ENCODE measurements at places on chromosomes 3 and 15.
A peak's percentile ranks its signal among the peaks of the same experiment; 100 is the strongest.

DNA sequence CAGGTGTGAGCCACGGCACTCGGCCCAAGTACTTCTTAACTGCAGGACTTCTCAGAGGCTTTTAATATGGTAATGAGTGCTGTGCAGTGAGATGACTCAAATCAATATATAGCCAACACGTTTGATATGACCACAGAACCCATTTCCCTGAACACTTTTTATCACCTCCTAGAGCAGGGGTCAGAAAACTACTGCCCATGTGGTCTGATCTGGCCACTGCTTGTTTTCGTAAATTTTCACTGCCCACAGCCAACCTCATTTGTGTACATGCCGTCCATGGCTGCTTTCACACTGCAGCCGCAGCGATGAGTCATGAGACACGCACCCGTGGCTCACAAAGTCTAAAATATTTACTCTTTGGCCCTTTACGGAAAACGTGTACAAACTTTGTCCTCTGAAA is 179.2 kb downstream of the RORA start:
- peak; percentile 17 for DNase-seq
- H3K4me1 ChIP-seq = no peaks in the 10 kb centered on the region
- H3K36me3 ChIP-seq = no peaks in the 10 kb centered on the region

- no peaks in the 10 kb centered on the region for H3K36me3 ChIP-seq
- DNase-seq = no peak
- peak overlapping the region; percentile 95 for H3K27ac ChIP-seq
- H3K27me3 ChIP-seq = no peaks in the 10 kb centered on the region
- H3K4me3 ChIP-seq = no peak overlapping the region
These were observed 29.4 kb upstream of the ZBTB38 start for GRCh38 chr3:141338881-141339280.

- no peaks in the 10 kb centered on the region for H3K36me3 ChIP-seq
- DNase-seq = peak; percentile 57
- H3K4me1 ChIP-seq = peaks cover 19% of the 10 kb centered on the region
- peak overlapping the region; percentile 63 for H3K27ac ChIP-seq
These were observed 53.7 kb downstream of the BDH1 start for GRCh38 chr3:197501879-197502620.

- no peaks in the 10 kb centered on the region for H3K36me3 ChIP-seq
- DNase-seq = no peak
- H3K27ac ChIP-seq = no peak overlapping the region
These were observed 103.9 kb upstream of the ROBO1 start for GRCh38 chr3:79871656-79872055.

- H3K27ac ChIP-seq = no peak overlapping the region
- H3K36me3 ChIP-seq = no peaks in the 10 kb centered on the region
- H3K4me1 ChIP-seq = no peaks in the 10 kb centered on the region
- H3K27me3 ChIP-seq = no peaks in the 10 kb centered on the region
- DNase-seq = no peak
These were observed 88.7 kb upstream of the TNIK start for GRCh38 chr3:171548917-171549316.

DNA sequence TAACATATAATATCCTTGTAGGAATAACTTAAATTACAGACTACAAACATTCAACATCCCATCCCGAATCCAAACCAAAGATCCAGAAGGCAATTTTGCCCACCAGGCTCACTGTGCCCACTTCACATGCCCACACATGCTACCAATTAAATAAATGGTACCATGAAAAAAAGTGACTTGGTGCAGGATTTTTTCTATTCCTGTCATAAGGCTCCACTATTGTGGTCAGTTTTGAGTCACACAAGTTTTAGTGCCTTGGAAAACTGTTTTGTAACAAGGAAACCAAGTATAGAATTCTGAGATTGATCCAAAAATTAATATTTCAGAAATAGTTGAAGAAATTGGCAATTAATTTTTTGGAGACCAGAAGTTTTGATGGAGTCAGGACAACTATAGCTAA is 470.1 kb upstream of the THBS1 start:
- no peaks in the 10 kb centered on the region for H3K36me3 ChIP-seq
- no peak overlapping the region for H3K4me3 ChIP-seq
- no peaks in the 10 kb centered on the region for H3K4me1 ChIP-seq
- H3K27ac ChIP-seq = no peak overlapping the region

GRCh38 chr3:24242012-24242698 is 252.5 kb downstream of the THRB start:
- H3K4me1 ChIP-seq = no peaks in the 10 kb centered on the region
- no peaks in the 10 kb centered on the region for H3K27me3 ChIP-seq
- no peak overlapping the region for H3K27ac ChIP-seq
- H3K4me3 ChIP-seq = no peak overlapping the region

GRCh38 chr3:188951734-188952133 is 220.0 kb upstream of the TPRG1 start:
- no peaks in the 10 kb centered on the region for H3K36me3 ChIP-seq
- H3K4me3 ChIP-seq = no peak overlapping the region
- H3K4me1 ChIP-seq = no peaks in the 10 kb centered on the region
- no peak overlapping the region for H3K27ac ChIP-seq

GRCh38 chr15:92617549-92618520 is 37.7 kb downstream of the FAM174B start:
- DNase-seq = no peak

GRCh38 chr3:186432189-186432588 is 70.2 kb upstream of the DGKG start:
- H3K4me3 ChIP-seq = no peak overlapping the region
- no peak overlapping the region for H3K27ac ChIP-seq
- H3K27me3 ChIP-seq = no peaks in the 10 kb centered on the region
- peaks cover 7% of the 10 kb centered on the region for H3K4me1 ChIP-seq

- no peak overlapping the region for H3K4me3 ChIP-seq
- H3K4me1 ChIP-seq = no peaks in the 10 kb centered on the region
- H3K27ac ChIP-seq = no peak overlapping the region
- H3K27me3 ChIP-seq = no peaks in the 10 kb centered on the region
- no peaks in the 10 kb centered on the region for H3K36me3 ChIP-seq
- DNase-seq = no peak
These were observed 616.0 kb upstream of the NAALADL2 start for GRCh38 chr3:174243171-174243570.

GRCh38 chr3:52453496-52454249 is at the start of gene TNNC1:
TNNC1 (minus strand) TSS chr3:52454041; CDS start chr3:52454015, 26 bp downstream.
- H3K27me3 ChIP-seq = no peaks in the 10 kb centered on the region
- DNase-seq = no peak
- H3K36me3 ChIP-seq = peaks cover 8% of the 10 kb centered on the region
- H3K4me3 ChIP-seq = peak within 1 kb of the TSS; percentile 65

- no peak overlapping the region for H3K4me3 ChIP-seq
- H3K4me1 ChIP-seq = no peaks in the 10 kb centered on the region
- H3K27ac ChIP-seq = no peak overlapping the region
These were observed 104.1 kb upstream of the GOLGA8J start for GRCh38 chr15:29978411-29979382.

GRCh38 chr3:177037241-177037640 is 160.0 kb downstream of the TBL1XR1 start:
- H3K27me3 ChIP-seq = no peaks in the 10 kb centered on the region
- DNase-seq = no peak
- H3K27ac ChIP-seq = no peak overlapping the region
- no peak overlapping the region for H3K4me3 ChIP-seq
- no peaks in the 10 kb centered on the region for H3K4me1 ChIP-seq

- no peak overlapping the region for H3K4me3 ChIP-seq
- no peak for DNase-seq
- no peaks in the 10 kb centered on the region for H3K36me3 ChIP-seq
- no peaks in the 10 kb centered on the region for H3K4me1 ChIP-seq
- no peak overlapping the region for H3K27ac ChIP-seq
These were observed 603.8 kb upstream of the ADAMTS9 start for GRCh38 chr3:65291448-65292125.

DNA sequence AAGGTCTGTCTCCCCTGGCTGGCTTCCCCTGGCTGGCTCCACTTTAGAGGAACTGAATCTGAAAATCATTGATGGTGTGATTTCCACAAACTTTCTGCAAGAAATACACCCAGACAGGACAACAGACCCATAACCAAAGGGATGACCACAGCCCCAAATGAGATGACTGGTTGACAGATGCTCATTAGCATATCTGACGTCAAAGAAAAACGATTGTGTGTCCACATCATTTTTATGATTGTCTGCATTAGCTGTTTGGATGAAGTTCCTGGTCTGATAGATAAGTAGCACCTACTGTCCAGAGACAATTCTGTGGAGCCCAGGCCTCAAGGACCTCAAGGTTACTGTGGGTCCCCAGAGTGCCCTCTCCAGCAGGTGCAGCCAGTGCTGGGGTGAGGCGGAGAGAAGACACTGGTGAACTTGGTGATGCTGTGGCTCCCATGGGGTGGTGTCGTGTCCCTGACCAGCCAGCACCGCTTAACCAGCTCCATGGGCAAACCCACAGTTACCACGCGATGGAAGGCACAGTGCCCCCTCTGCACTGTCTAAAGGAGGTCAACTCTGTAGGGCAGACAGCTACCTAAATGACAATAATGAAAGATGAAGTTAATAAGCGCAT is 127.4 kb downstream of the NSMCE3 start:
- H3K4me3 ChIP-seq = no peak overlapping the region
- no peaks in the 10 kb centered on the region for H3K36me3 ChIP-seq
- DNase-seq = peak; percentile 21

- no peak for DNase-seq
- H3K4me1 ChIP-seq = no peaks in the 10 kb centered on the region
- H3K27me3 ChIP-seq = no peaks in the 10 kb centered on the region
- H3K36me3 ChIP-seq = no peaks in the 10 kb centered on the region
- H3K27ac ChIP-seq = no peak overlapping the region
These were observed 30.3 kb upstream of the ARRDC4 start for GRCh38 chr15:97930230-97930629.

GRCh38 chr3:58839187-58839586 is 172.6 kb upstream of the FAM3D start:
- DNase-seq = no peak
- no peaks in the 10 kb centered on the region for H3K4me1 ChIP-seq
- no peaks in the 10 kb centered on the region for H3K27me3 ChIP-seq
- H3K4me3 ChIP-seq = no peak overlapping the region
- H3K36me3 ChIP-seq = no peaks in the 10 kb centered on the region

- H3K4me3 ChIP-seq = no peak overlapping the region
- H3K4me1 ChIP-seq = no peaks in the 10 kb centered on the region
- H3K36me3 ChIP-seq = no peaks in the 10 kb centered on the region
- H3K27me3 ChIP-seq = no peaks in the 10 kb centered on the region
- H3K27ac ChIP-seq = no peak overlapping the region
- DNase-seq = no peak
These were observed 236.8 kb downstream of the CACNA2D3 start for GRCh38 chr3:54358969-54359694.

DNA sequence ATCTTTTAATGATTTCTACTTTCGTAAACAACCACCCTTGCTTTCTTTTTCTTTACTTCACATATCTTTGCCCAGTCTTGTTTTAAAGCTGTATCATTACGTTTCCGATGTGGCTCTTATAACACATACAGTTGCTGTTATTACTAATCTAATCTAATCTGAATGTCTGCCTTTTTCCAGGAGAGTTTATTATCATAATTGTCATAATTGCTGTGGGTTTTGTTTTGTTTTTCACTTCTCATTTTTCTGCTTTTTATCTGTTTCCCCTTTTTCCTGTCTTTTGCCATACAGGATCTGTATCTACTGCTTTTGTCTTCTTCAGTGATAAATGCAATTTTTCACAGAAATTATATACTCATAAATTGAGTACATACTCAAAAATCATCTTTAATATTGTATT is 24.9 kb downstream of the HACL1 start:
- H3K27ac ChIP-seq = no peak overlapping the region
- H3K4me3 ChIP-seq = no peak overlapping the region
- no peaks in the 10 kb centered on the region for H3K27me3 ChIP-seq
- H3K36me3 ChIP-seq = peaks cover 9% of the 10 kb centered on the region
- peaks cover 3% of the 10 kb centered on the region for H3K4me1 ChIP-seq

- H3K4me1 ChIP-seq = no peaks in the 10 kb centered on the region
- no peak overlapping the region for H3K27ac ChIP-seq
- no peaks in the 10 kb centered on the region for H3K27me3 ChIP-seq
- no peaks in the 10 kb centered on the region for H3K36me3 ChIP-seq
These were observed 619.8 kb upstream of the ZNF717 start for GRCh38 chr3:76405196-76405595.

GRCh38 chr3:117695871-117696645 is 986.5 kb downstream of the TUSC7 start:
- no peak overlapping the region for H3K27ac ChIP-seq
- H3K27me3 ChIP-seq = no peaks in the 10 kb centered on the region
- no peak for DNase-seq
- H3K4me3 ChIP-seq = no peak overlapping the region
- no peaks in the 10 kb centered on the region for H3K36me3 ChIP-seq

DNA sequence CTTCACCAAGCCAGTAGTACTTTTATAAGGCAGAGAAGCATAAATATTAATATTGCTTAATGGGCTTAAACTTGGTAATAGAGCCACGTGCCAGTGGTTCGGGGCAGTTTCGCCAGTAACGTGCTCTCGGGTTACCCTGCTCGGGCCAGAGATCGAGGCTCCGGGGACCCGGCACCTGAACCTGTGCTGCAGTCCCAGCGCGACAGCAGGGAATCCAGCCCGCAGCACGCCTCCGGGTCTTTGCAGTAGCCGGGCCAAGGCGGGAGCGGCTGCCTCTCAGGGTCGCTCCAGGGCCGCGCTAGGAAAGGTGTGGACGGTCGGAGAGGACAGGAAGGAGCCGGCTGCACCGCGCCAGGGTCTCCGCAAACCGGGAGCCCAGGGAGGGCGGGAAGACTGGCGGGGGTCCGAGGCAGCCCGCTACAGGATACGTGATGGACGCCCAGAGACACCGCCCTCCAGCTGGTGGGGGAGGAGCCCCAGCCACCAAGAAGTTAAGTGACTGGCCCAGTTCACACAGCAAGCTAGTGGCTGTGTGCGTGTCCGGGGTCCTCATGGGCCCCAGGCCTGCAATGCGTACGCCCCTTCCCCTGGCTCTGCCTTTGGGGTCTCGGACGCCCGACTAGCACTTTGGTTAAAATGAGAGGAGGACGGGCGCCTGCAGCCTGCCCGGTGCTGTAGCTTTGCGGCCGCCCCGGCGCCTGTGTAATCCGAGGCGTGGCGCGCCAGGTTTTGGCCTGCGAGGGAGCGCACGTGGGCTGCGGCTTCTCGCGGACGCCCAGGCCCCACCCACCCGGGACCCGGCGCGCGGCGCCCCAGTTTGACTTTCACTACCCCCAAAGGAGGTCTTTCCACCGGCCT is 1.2 kb upstream of the PDE8A start:
- no peaks in the 10 kb centered on the region for H3K27me3 ChIP-seq
- peak overlapping the region; percentile 94 for H3K4me3 ChIP-seq
- no peaks in the 10 kb centered on the region for H3K36me3 ChIP-seq
- H3K4me1 ChIP-seq = peaks cover 9% of the 10 kb centered on the region
- H3K27ac ChIP-seq = peak overlapping the region; percentile 92
- peak; percentile 45 for DNase-seq

All from GM12878 (cell line).